Stimulated activated CD4-positive, alpha-beta T cell treated with anti-CD3 and anti-CD28 coated beads, Interleukin-12 subunit alpha, Interleukin-12 subunit beta, amount 100 ng/mL, for 48 hours (primary cell): ENCODE measurements at places on chromosomes 7 and 10.
A peak's percentile ranks its signal among the peaks of the same experiment; 100 is the strongest.

- DNase-seq = no peak
Observed at GRCh38 chr7:34728156-34728555, 70.1 kb downstream of the NPSR1 start.

GRCh38 chr7:124208173-124208572 is 175.3 kb upstream of the TMEM229A start:
- no peak for DNase-seq

DNA sequence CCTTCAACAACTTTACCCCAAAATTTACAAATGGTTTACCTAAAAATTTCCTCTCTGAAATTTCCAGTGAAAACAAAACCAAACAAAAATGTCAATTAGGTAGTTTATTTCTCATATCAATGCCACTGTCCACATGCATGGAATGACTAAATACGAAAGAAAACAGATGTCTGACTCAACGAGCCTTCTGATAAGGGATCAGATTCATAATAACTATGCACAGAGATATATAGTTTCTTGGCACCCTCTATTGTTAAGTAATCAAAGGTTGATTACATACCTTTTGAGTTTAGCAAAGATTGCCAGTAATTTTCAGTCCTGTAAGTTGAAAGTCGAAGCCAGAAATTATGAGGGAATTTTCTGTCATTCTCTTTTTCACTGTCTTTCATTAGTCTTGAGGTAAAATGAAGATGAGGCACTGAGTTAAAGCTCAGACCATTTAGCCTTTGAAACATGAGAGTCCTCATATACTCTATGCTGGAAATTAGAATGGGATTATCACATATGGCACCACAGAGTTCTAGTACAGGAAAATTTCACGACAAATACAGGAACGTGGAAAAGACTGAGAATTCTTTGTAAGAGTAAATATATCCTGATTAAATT is 519.1 kb upstream of the ANKRD30A start:
- DNase-seq = no peak

GRCh38 chr7:4145576-4145975 is 536.5 kb upstream of the FOXK1 start:
- no peak for DNase-seq

- DNase-seq = no peak
Observed at GRCh38 chr7:1080252-1080920, 7.5 kb upstream of the GPER1 start.

DNA sequence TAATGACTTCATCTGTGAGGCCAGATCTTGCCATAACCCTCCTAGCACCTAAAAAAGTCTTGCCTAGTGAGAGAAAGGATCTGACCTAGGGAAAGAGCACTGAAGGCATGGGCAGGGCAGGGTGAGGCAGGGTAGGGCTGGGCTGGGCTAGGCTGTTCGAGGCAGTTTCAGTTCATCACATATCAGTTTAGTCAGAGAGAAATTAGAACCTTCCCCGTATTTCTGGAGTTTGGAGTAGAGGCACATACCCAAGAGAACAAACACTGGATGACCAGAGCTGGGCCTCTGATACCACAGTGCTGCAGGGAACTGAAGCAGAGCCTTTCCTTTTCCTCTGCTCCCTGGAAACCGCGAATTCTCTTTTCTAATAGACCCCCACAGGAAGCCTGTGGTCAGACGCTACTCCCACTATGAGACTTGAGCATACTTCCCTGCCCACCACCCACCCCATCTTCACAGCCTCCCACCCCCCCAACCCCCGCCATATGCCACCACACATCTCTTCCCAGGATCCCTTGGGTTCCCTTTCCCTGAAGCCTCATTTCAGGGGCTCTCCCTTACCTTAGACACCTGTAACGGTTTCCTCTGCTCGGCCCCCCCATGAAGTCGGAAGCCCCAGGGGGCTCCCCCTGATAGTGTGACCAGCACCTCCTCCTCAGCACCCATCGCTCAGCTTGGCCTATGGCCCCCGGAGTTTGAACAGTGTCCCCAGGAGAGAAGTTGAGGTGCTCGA is 406 bp downstream of the SYNPO2L start:
- DNase-seq = no peak

- DNase-seq = no peak
Observed at GRCh38 chr10:128981881-128982615, 485.0 kb upstream of the MGMT start.

- no peak for DNase-seq
Observed at GRCh38 chr7:46854958-46855473, 726.9 kb downstream of the TNS3 start.

DNA sequence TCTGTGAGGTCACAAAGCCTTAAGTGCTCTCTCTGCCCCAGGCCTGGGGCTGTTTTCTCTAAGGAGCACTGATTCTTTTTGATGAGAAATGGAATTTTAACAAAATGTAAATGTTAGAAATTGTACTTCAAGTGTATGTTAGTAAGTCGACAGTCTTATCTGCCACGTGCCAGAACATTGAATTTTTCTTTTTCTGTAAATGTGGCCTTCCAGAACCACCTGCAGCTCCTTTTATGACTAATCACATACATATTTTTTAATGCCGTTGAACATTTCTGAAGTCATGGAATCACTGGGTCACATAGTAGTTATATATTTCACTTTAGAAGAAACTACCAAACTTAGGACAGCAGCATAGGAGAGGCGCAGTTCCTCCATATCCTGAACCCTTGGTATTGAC is 38.0 kb downstream of the UBE3C start:
- no peak for DNase-seq

GRCh38 chr7:76252021-76252420 is 50.3 kb downstream of the SRRM3 start:
- DNase-seq = no peak

- no peak for DNase-seq
Observed at GRCh38 chr7:21367537-21367936, 60.3 kb upstream of the SP4 start.

DNA sequence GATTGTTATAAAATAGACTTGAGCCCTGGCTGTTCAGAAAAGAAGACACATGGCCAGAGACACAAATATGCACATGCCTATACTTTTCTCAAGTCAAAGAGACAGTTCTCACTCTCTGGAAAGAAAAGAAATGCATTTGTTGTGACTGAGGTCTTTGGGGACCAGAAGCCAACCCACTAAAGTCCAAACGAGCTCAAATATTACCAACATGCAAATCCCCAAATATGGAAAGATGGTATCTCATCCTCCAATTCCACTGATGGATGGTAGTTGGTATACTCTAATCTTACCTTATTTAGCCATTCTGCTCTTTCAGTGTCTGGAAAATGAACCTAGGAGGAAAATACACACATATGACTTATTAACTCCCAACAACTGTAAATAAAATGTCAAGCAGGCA is 30.6 kb downstream of the ESYT2 start:
- no peak for DNase-seq

- DNase-seq = no peak
Observed at GRCh38 chr7:26648554-26648953, 215.8 kb downstream of the SKAP2 start.

DNA sequence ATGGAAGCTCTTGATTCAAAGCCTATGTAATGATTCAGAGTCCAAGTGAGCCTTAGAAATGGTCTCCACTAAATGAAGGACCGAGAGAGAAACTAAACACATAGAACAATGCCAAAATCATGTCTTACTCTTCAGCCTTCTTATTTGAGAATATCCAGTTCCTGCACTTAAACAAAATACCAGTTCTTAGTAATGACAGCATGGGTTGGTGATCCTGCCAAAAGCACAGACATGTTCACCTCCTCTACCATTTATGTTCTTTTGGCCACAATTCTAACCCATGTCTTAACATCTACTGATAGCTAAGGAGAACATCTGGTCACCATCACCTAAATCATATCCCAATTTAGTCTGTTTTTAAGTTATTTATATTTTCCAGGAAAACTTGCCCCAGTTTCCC is 239.6 kb upstream of the PTN start:
- DNase-seq = no peak

- DNase-seq = no peak
Observed at GRCh38 chr10:64535131-64535867, 1014.1 kb downstream of the REEP3 start.

DNA sequence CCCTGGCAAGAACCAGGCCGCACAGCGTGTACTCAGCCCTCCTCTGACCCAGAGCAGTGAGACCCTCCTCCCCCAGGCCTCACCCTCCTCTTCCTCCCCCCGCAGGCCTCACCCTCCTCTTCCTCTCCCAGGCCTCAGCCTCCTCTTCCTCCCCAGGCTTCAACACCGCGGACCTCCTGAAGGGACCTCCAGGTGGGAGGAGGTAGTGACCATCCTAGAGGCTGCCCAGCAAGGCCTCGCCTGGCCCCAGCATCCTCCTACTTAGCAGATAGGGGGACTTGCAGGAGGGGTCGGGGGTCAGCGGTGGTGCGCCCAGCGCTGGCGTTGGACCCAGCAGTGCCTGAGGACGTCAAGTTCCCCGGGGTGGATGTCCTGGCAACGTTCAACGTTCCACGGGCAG is 270.8 kb downstream of the ELFN1 start:
- DNase-seq = no peak

- DNase-seq = no peak
Observed at GRCh38 chr10:102101152-102101551, 19.0 kb downstream of the LDB1 start.

GRCh38 chr10:89384474-89385340 is 6.9 kb downstream of the IFIT1B start:
- DNase-seq = no peak

GRCh38 chr10:33897291-33897752 is 562.9 kb upstream of the NRP1 start:
- DNase-seq = no peak

GRCh38 chr7:142868986-142869415 is 14.1 kb downstream of the EPHB6 start:
- no peak for DNase-seq

DNA sequence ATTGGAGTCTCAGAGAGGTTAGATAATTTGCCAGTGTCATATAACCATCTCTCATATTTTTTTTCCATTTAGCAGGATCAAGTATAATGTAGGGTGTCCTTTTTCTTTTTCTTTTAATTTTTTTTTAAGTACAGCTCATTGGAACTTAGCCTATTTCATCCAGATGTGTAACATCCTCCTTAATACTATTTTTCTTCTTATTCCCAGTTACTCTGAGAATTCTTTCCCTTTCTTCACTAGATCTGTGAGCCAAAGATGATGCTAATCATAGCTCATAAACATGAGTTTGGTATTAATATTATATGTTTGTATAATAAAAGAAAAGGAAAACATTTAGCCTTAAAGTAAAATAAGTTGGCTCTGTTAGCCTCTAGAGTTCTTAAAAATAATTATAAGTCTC is 32.8 kb downstream of the PPP1R9A start:
- DNase-seq = no peak

DNA sequence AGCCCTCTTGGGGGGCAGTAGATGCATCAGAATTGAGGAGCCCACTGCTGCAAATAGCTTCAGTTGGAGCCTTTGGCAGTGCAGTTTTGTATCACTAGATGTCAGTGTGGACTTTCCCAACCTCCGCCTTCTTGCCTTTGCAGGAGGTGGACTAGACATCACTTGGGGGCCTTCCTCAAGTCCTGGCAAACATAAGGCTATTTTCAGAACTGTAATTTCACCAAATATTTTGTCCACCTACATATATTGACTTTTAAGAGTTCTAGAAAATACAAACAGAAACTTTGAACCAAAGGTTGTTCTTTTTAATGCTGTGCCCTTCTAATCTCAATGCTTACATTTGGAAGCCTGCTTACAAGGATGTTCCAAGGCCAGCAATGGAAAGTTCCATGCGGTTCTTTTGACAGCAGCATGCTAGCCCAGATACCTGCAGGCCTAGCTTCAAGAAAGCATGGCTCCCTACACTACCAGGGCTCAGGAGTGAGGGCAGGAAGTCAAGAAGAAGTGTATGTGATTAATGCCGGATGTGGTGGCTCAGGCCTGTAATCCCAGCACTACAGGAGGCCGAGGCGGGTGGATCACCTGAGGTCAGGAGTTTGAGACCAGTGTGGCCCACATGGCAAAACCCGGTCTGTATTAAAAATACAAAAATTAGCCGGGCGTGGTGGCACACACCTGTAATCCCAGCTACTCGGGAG is 8.0 kb upstream of the ZNRF2 start:
- DNase-seq = peak; percentile 17

GRCh38 chr7:137454246-137454724 is 110.8 kb upstream of the PTN start:
- DNase-seq = no peak

DNA sequence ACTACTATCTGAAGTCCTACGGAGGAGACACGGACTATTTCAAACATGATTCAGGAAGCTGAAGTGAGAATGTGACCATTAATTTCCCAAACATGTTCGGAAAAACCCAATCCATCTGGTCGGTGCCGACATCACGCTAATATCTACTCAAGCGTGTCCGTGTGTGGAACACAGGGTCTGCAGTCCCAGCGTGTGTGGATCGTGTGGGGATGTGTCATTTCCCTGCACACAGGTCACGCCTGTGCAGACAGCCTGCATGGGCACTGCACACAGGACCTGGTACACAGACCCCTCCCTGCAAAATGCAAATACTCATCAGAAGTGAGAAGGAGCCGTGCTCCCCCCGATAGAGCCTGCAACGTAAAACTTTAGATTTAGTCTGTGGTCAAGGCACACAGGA is 57.8 kb downstream of the CARD11 start:
- DNase-seq = no peak

DNA sequence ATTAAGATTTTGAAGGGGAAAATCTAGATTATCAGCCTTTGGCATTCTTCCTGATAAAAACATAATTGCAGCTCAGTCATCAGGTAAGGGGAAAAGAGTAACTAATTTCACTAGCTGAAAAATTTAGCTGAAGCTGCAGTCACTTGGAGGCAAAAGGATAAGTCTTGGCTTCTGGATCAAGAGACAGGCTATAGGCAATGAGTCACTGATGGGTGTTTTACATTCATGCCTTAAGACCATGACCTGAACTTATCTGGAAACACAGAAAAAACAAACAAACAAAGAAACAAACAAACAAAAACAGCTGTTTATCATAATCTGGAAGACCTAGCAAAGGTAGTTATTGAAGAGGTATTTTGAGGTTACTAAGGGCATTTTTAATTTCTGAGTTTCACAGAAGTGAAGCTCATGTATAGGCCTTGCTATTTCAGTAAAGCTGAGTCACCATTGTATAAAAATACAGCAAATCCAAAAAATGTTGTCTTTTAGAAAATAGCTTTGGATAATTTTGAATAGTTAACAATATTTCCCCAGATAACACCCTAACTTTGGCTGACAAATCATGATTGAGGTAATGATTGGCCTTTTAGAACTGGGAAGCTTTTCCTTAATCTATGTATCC is 40.3 kb downstream of the ZNF22 start:
- no peak for DNase-seq

DNA sequence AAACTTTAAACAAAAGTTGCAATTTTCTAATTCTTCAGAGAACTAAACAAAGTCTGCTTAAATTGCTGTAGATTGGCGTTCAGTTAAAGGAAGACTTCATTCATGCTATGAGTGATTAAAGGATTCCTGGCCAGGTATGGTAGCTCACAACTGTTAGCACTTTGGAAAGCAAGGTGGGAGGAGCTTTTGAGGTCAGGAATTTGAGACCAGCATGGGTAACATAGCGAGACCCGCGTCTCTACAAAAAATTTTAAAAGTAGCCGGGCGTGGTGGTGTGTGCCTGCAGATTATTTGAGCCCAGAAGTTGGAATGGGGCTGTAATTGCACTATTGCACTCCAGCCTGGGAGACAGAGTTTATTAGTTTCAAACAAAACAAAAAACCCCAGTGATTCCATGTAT is 13.5 kb upstream of the SCRN1 start:
- no peak for DNase-seq

- DNase-seq = no peak
Observed at GRCh38 chr10:55058800-55059199, 257.8 kb upstream of the PCDH15 start.

- no peak for DNase-seq
Observed at GRCh38 chr10:123939591-123939990, 48.0 kb upstream of the CPXM2 start.
